ENCODE measurements at places on chromosomes 11 and 22. TPM values are rescaled to one million over a fixed set of nuclear protein-coding genes. Genes with fewer than 3 reads are reported as not detected.

The SCN4B gene
- 5.4 TPM for polyA plus RNA-seq

The OR52E8 gene
- not detected for polyA plus RNA-seq

The KCNQ1OT1 gene
- 1.3 TPM for polyA plus RNA-seq

The UPB1 gene
- not detected for polyA plus RNA-seq

The DCHS1 gene
- 0.12 TPM for polyA plus RNA-seq

The SMC1B gene
- polyA plus RNA-seq = not detected

The CASP5 gene
- polyA plus RNA-seq = not detected

The TCN2 gene
- 1.4 TPM for polyA plus RNA-seq

The ACER3 gene
- 22.5 TPM for polyA plus RNA-seq

The OR5L2 gene
- not detected for polyA plus RNA-seq

The TBX10 gene
- not detected for polyA plus RNA-seq

The RNF26 gene
- polyA plus RNA-seq = 8.3 TPM

The PRAME gene
- polyA plus RNA-seq = not detected

The ARHGAP20 gene
- polyA plus RNA-seq = 52.8 TPM

The NRIP3 gene
- polyA plus RNA-seq = 14.6 TPM

The YPEL4 gene
- polyA plus RNA-seq = 1.0 TPM

The CTSF gene
- polyA plus RNA-seq = 17.0 TPM

The PKNOX2 gene
- 2.1 TPM for polyA plus RNA-seq

The PTPRJ gene
- 1.9 TPM for polyA plus RNA-seq

The MRGPRE gene
- polyA plus RNA-seq = not detected

The MAJIN gene
- 3.6 TPM for polyA plus RNA-seq

The LIPT2 gene
- polyA plus RNA-seq = 5.5 TPM

The ALDH3B1 gene
- 0.11 TPM for polyA plus RNA-seq

The CD248 gene
- polyA plus RNA-seq = not detected

The CABP4 gene
- polyA plus RNA-seq = 0.52 TPM

The HOATZ gene
- not detected for polyA plus RNA-seq

The USP2 gene
- 11.7 TPM for polyA plus RNA-seq

The DDTL gene
- 2.6 TPM for polyA plus RNA-seq

The E2F8 gene
- polyA plus RNA-seq = not detected

The FOSL1 gene
- not detected for polyA plus RNA-seq

The SLC6A5 gene
- polyA plus RNA-seq = 0.60 TPM

The AAMDC gene
- polyA plus RNA-seq = 172 TPM

The CASP4 gene
- polyA plus RNA-seq = 1.3 TPM

The IRAG1 gene
- polyA plus RNA-seq = 1.3 TPM

The SCYL1 gene
- polyA plus RNA-seq = 24.7 TPM

The OR5A1 gene
- not detected for polyA plus RNA-seq
